Stimulated activated CD8-positive, alpha-beta memory T cell treated with anti-CD3 and anti-CD28 coated beads, Interleukin-4, amount 100 ng/mL, for 4 hours (primary cell): ENCODE measurements at places on chromosomes 1 and 21.

DNA sequence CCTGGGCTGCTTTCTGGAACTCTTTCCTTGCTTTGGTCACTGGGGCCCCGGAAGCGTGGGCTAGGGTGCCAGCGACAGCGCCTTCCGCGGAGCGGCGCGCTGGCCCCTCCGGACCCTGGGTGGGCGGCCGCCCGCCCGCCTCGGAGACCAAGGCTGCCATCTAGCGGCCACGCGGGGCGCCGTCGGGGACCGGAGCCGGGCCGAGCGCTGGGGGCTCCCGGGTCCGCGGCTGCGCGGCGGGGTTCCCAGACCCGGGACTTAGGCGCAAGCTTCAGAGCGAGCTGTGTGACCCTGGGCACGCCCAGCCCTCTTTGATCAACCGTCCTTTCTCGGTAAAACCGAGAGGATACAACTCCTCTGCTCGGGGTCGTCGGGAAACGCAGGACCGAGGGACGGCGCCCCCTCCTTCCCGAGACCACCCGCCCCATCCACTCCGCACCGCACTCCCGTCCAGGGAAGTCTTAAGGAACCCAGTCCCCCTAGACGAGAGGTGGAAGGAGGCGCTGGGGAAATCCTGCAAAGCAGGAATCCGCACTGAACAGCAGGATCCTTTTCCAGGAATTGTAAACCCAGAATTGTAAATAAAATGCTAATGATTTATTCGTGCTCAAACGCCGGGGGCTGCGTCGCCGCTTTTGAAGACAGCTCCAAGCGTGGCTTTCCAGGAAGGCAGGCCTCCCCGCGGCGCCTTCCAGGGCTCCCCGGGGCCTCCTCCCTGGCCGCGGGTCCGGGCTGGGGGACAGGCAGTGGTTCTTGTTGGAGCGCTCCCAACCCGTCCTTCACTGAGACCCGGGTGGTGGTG lies 41.2 kb downstream of the RRAGC start:
- no peak for DNase-seq

DNA sequence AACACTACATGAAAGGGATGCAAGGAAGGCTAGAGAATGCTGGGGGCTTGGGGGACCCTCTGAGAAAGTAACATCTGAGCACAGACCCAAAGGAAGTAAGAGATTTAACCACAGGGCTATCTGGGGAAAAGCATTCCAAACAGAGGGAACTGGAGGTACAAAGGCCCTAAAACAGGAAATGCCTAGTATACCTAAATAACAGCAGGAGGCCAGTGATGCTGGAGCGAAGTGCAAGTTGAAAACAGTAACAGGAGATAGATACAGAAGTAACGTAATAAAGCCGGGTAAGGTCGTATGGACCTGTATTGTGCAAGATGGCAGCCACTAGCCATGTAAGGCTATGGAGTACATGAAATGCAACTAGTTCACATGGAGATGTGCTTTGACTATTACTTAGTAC lies 52.1 kb downstream of the CD34 start:
- no peak for DNase-seq

GRCh38 chr1:155076371-155076770 lies 2.3 kb upstream of the EFNA3 start:
- DNase-seq: no peak

DNA sequence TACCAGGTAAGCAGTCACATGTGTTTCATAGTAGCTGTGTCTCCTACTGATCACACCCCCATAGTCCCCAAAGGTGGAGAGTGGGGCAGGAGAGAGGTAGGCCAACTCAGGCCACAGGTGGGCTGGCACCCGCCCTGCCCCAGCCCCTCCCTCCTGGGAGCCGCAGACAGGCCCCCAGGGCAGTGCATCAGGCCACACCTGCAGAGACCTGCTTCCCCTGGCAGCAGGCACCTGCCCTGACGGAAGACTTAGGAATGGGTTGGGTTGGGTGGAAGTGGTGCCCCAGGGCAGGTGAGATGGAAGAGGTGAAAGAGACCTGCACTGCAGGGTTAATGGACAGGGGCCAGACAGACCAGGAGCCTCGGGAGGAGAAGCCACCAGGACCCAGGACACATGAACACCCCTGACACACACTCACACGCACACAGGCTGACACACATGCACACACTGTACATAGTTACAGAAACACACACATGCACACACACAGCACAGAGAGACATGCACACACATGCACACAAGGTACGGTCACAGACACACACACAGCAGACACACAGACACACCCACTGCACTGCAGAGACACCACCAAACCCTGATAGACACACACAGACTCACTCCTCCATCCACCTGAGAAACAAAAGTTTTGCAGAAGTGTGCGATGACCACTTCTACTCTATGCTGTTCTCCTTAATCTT lies 1.7 kb upstream of the COL18A1 start:
- DNase-seq: no peak

DNA sequence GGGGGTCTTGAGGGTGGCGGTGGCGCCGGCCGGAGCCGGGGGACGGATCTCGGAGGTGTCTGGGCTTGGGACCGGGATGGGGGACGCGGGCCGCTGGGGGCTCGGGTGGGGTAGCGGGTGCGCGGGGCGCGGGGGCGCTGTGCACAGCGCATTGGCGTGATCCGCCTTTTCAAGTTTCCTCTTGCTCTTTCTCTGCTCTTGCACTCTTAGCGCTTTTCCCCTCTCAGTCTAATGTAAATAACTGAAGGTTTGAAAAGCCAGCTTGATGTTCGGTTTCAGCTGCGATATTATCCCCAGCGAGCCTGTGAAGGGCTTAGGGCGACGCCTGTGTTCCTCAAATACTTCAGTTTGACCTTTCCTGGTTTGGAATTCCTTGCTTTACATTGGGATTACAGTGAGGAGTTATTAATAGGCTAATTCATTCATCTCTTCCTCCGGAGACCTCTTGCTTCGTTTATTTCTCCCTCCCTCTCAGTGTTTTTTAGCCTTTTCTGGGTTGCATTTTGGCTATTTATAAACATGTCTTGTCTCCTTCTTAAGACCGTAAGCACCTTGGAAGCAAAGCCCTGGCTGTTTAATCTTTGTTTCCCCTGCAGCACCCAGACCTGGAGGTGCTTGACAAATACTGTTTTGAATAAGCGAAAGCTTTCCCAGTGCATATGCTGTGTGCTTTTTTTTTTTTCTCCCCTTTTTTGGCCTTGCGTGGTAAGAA lies 693 bp downstream of the RAB4A start:
- DNase-seq: peak; percentile 8
